ENCODE measurements at places on chromosomes 13 and 19.

- DNase-seq = no peak
Observed at GRCh38 chr13:27536361-27537101, 83.8 kb downstream of the LNX2 start.

DNA sequence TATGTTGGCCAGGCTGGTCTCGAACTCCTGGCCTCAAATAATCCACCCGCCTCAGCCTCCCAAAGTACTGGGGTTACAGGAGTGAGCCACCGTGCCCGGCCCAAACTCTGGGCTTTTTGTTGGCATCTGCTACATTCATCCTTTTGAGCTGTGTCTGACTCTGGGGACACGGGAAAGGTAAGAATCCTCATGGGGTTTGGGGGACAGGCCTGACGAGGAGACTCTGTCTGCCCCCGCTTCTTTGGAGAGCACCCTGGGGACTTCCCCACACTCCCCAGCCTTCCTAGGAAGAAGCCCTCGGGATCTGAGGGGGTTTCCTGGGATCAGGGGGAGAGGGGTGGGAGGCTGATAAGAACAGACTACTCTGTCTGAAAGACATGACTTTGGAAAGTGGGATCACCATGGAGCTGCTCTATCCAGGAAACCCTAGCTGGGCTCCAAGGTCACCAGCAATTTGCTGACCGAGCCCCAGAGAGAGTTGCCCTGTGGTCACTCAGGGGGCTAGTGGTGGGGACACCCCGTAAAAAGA is 8.1 kb upstream of the FCER2 start:
- no peak for DNase-seq

GRCh38 chr19:39325778-39326665 is 5.4 kb upstream of the LRFN1 start:
- peak; percentile 28 for DNase-seq

GRCh38 chr19:27885359-27885758 is 1327.6 kb downstream of the UQCRFS1 start:
- no peak for DNase-seq

- peak; percentile 88 for DNase-seq
Observed at GRCh38 chr13:43363156-43363953, 340.0 kb downstream of the DNAJC15 start.

- DNase-seq = no peak
Observed at GRCh38 chr13:76693086-76693485, 193.1 kb downstream of the KCTD12 start.

- DNase-seq = no peak
Observed at GRCh38 chr19:43430976-43431375, 16.3 kb downstream of the TEX101 start.

DNA sequence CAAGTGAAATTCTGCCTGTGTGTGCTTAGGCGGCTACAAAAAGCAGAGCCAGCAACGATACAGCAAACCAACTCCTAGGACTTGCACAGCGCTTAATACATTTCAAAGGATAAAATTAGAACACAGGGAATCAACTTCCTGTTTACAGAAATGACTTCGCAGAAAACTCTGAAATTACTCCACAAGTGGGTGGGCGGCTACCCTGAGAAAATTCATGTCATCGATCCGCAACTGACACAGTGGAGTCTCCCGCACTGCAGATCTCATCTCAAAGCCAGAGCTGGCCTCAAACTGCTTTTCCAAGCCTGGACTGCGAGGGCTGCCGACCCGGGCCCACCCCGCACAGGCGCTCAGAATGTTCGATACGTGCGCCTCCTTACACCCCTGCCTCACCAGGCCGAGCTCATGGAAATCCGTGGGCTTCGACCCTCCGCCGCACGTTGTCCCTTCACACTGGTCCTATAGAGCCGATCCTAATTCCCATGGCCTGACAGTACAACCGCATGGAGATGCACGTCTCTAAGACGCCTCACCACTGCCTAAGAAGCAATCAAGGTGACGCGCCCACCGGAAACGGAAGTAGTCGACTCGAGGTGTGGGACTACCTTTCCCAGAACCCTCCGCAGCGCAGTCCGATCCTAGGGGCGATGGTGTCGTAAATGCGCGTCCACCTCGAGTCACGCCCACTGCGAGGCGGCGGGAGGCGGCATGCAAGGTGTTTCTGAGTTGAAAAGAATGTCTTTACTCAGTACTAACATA is at the start of gene ZNF229:
TSS of gene ZNF229 (minus strand) at position 557 of the 759 bp plus-strand sequence. CDS start 5,625 bp downstream, outside the sequence.
- DNase-seq = peak; percentile 97

- peak; percentile 82 for DNase-seq
Observed at GRCh38 chr13:86563308-86563707, 764.1 kb upstream of the SLITRK6 start.

DNA sequence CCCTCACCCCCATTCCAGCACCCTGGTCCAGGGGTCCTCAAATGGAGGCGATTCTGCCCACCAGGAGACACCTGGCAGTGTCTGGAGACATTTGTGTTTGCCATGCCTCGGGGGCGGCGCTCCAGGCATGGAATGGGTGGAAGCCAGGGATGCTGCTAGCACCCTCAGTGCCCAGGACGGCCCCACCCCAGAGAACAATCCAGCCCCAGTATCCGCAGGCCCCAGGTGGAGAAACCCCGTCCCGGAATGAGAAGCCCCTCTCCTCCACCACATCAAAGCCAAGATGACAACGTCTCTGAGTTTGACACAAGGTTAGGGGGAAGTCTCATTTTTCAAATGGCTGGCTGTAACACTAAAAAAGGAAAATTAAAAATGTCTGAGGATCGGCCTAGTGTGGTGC is 68.5 kb downstream of the INSR start:
- DNase-seq = no peak

- peak; percentile 76 for DNase-seq
Observed at GRCh38 chr19:39544226-39544903, 4.4 kb upstream of the EID2 start.

GRCh38 chr19:5687360-5688198 is 2.5 kb upstream of the RPL36 start:
- no peak for DNase-seq

- peak; percentile 17 for DNase-seq
Observed at GRCh38 chr13:94020833-94021232, 458.6 kb downstream of the DCT start.

GRCh38 chr13:74015137-74015536 is 119.1 kb downstream of the KLF12 start:
- DNase-seq = no peak

- DNase-seq = peak; percentile 96
Observed at GRCh38 chr19:8240274-8241229, 31.4 kb downstream of the CERS4 start.

- DNase-seq = no peak
Observed at GRCh38 chr13:76883236-76883635, 3.0 kb downstream of the KCTD12 start.

- peak; percentile 64 for DNase-seq
Observed at GRCh38 chr13:99311137-99311536, 3.9 kb upstream of the GPR183 start.

- DNase-seq = no peak
Observed at GRCh38 chr13:101915331-101915730, 462.9 kb downstream of the ITGBL1 start.

- DNase-seq = no peak
Observed at GRCh38 chr19:49896863-49897621, at the start of gene IL4I1. Gene IL4I1 (minus strand): TSS chr19:49896887. CDS start chr19:49896160, 727 bp downstream.

- no peak for DNase-seq
Observed at GRCh38 chr19:12596927-12597548, 13.6 kb downstream of the ZNF490 start.

- no peak for DNase-seq
Observed at GRCh38 chr19:33654840-33655508, 33.2 kb downstream of the CHST8 start.

- DNase-seq = peak; percentile 16
Observed at GRCh38 chr13:87259479-87260083, 411.6 kb upstream of the SLITRK5 start.

GRCh38 chr19:6540918-6541689 is 10.3 kb downstream of the TNFSF9 start:
- no peak for DNase-seq

DNA sequence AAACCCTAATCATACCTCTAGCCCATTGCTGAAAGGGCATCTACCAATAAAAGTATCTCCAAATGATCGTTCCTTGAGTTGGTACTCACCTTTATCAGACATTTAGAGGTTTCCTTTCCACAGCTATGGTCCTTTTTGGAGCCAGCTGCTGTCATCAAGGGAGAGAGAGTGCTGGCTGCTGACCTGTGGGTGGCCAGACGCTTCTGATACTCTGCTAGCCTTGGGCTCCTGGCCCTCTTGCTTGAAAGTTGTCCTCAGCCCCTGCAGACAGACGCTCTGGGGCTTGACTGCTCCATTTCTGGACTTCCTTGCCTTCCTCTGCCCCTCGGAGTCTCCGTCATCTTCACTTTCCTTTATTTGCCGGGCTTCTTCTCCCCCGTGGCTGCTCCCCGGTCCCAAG is 499.1 kb downstream of the DIAPH3 start:
- no peak for DNase-seq

GRCh38 chr19:7871437-7872305 is 2.5 kb downstream of the PRR36 start:
- DNase-seq = peak; percentile 79

DNA sequence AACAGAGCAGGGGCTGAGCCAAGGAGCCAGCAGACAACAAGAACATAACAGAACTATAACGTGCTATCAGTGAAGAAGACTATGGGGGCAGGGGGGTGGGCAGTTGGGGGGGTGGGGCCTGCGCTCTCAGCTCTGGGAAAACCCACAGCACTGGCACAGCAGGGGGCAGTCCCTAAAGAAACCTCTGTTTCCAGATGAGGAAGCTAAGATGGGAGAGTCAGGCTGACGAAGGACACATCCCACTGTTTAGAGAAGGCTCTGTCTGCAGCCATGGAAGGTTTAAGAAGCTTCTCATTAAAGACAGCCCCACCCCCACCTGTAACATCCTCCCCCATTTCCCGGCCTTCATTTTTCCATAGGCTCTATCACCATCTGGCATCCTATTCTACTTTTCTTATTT is 7.1 kb upstream of the DOCK9 start:
- DNase-seq = no peak

DNA sequence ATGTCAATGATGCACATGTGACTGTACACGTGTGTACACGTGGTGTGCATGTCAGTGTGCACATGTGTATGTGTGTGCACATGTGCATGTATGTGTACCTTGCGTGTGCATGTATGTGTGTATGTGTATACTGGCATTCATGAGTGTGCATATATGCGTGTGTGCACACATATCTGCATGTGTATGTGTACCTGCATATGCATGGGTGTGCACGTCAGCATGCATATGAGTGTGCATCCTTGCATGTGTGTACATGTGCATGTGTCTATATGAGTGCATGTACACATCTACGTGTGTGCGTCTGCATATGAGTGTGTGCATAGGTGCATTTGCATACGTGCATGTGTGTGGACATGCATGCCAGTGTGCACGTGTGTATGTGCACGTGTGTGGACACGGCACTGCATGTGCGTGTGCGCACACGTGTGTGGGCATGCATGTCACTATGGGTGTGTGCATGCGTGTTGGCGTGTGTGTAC is 48.5 kb downstream of the GADD45B start:
- no peak for DNase-seq

GRCh38 chr13:78326633-78327032 is 276.7 kb downstream of the POU4F1 start:
- no peak for DNase-seq

DNA sequence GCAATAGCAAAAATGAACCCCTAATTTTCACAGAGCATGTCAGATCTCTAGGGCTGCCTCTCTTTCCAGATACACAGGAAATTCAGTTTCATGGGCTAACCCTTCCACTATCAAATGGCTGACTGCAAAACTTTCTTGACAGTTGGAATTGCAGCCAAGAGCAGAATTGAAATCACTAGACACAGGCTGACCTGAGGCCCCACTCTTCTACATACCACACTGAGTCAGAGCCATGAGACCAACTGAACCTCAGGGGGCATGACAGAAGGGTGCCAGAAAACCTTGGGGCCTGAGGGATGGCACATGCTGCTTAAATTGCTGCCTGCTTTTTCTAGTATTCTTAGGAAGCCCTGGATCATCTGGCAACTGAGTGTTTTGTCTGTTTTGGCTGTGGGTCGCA is 1.7 kb upstream of the DLEU7 start:
- DNase-seq = peak; percentile 8

- DNase-seq = no peak
Observed at GRCh38 chr13:51549050-51549449, 35.2 kb upstream of the WDFY2 start.

- DNase-seq = no peak
Observed at GRCh38 chr19:42394751-42395150, 4.7 kb upstream of the CNFN start.

DNA sequence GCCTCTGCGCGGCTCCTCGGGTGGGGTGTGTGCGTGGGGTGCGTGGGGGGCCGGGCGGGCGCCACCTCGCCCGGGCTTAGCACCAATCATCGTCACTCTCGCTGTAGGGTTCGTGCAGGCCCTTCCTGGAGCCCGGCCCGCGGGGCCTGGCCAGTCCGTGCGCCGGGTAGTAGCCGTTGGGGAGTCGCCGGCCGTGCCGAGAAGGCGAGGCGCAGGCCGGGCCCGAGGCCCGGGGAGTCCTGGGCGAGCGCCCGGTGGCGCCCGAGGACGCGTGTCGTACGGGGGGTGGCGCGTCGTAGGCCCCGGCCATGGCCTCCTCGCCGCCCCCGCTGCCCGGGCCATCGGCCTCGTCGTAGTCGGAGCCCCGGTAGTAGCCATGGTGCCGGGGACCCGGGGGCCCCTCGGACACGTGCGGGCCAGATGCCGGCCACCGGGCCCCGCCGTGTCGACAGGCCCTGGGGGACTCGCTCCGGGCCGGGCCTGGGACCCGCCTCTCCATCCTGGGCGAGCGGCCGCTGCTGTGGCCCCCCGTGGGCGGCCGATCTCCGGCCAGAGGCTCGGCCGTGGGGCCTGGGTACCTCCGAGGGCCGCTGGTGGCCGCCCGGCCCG is 57.1 kb downstream of the IER2 start:
- no peak for DNase-seq

DNA sequence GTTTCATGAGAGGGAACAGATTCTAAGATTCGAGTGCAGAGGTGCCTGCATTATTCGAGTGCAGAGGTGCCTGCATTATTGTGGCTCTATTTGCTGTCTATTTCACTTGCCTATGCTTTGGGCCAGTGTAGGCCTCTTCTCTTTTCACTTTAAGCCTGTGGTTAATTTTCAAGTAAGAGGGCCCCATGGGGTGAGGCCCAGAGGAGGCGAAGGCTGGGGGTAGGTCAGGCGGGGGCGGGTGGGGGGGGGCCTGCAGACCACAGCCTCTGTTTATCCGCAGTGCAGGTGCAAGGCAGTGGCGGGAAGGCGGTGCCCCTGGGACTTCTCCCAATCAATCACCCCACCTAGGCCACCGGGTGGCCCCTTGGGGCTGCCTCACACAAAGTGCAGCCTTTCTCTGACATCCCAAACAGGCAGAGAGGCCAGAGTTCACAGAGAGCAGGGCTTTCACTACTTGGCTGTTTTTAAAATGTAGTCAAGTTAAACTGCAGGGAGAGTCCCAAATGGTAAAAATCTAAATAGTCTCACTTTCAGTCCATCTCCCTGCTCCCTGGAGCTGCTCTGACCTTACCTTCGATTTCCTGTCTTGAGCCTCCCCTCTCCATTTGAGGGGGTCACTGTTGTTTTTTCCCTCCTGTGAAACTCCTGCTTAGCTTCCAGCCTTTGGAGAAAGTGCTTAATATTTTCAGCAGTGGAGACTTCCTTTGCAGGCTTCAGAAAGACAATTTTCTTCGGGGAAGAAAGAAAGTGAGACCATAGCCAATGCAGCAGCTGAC is 249.0 kb downstream of the DLEU7 start:
- DNase-seq = no peak

All from amniotic epithelial cell (primary cell).